ENCODE measurements at places on chromosomes 16 and 17.

DNA sequence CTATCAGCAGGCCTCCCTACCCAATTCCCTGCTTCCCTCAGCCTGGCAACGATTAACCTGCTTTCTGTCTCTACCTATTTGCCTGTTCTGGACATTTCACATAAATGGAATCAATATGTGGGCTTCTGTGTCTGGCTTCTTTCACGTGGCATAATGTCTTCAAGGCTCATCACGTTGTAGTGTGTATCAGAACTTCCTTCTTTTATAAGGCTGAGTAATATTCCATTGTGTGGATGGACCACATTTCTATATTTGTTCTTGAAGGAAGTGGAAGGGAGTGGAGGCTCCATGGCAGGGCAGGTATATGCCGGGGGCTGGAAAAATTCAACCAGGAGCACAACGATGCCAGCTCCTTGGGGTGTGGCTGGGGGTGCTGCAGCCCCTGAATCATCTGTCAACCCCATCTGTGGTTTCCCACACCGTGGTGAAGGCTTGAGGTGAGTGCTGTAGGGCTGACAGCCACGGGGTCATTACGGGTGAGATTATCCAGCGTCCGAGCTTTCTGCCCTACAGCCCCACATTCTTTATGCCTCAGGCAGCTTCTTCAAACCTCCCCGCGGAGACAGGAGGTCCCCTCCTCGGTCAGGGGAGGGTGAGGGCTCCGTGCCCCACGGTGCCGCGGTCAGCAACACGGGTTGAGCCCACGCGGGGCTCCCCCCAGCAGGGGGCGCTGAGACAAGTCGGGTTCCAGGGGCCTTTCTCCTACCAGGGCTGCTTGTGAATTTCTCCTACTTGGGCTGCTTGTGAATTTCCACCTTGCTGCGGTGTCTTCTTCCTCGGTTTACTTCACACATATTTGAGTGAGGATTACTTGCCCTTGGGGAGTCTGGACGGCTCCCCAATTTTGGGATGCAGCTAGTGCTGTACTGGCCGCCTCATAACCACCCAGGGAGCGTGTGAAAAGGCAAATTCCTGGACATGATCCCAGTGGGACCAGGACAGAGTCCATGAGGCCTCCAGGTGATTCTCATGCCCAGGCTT, 18.3 kb upstream of the WFIKKN2 start:
- DNase-seq = no peak

- DNase-seq = no peak
Observed at GRCh38 chr17:58200024-58200633, 7.6 kb downstream of the EPX start.

- DNase-seq = no peak
Observed at GRCh38 chr16:25108054-25108453, 3.5 kb upstream of the LCMT1 start.

GRCh38 chr16:17591655-17592405, 121.1 kb upstream of the XYLT1 start:
- no peak for DNase-seq

DNA sequence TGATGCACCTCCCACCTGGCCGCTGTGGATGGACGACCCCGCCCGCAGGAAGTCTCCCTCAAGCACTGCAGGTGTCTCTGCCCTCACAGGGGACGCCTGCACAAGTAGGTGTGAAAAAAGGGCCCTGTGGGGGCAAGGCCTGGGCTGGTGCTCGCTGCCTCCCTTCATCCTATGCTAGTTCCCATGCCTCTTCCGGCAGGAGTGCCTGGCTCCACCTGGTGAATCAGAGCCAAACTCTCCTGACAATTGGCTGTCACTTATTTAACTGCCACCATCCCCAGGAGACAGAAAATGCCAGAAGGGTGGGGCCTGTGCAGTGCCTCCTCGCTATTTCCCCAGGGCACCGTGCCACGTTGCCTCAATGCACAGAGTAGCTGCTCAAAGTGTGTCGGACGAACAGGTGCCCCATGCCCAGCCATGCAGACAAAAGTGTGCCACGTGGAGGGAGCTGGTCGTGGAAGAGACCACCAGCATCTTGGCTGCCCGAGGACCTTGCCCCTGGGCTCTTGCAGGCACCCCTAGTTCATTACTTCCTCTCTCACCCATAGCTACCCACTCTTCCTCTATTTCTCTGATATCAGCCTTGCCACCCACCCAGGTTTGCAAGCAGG, 170.7 kb downstream of the SEC14L1 start:
- no peak for DNase-seq

GRCh38 chr16:28845761-28846079, 428 bp downstream of the TUFM start:
- no peak for DNase-seq

DNA sequence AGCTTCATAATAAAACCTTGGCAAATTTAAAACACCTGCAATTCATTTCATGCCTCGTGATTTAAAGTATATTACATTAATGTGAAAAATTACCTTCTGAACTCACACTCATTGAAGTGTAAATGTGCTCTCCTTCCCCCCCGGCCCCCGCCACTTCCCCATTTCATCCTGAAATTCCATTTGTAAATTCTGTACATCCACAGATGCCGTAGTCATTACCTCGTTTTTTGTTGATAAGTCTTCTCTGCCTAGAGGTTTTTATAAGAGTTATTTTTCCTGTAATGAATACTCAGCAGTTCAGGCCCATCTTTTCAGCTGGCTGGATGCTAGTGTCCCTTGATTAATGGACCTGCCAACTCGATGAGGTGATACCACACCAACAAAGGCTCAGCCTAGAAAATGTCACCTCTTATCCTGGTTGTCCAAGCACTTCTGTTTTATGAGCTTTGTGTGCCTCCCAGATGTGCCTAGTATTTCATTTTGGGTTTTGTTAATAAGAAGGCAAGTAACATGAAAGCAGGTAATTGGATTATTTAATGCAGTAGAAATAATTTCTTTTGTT, 64.8 kb upstream of the KIFC3 start:
- DNase-seq = no peak

GRCh38 chr17:74252211-74252610, 21.8 kb upstream of the DNAI2 start:
- DNase-seq = no peak

DNA sequence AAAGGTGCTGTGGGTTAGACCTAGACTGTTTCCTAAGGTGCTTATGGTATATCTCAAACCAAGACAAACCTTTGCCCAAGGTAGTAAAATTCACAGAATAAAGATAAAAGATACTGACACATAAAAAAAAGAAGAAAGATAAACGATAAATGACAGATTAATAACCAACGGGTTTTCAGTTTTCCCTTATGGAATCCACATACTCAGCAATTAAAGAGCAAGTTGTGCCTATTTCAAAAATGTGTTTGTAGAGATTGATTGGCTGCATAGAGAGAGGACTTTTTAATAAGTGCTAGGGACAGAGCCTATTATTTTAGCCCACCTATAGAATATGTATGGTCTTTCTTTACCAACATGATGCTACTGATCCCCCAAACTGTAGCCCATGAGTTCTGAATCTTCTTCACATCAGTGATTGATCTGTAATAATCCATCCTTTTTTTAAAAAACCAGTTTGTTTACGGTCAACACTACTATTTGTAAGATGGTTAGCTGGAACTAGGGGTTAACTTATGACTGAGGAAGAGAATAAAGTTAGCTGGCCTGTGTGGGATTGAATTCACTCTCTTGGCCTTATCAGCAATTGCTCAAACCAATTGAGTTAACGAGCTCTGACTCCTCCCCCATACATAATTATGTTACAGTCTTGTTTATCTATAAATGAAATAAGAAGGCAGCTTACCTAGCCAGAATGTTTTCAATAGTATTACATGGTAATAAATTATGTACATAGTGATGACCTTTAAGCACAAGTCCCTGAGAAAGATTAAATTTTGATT, 53.8 kb downstream of the SNX11 start:
- DNase-seq = no peak

- DNase-seq = no peak
Observed at GRCh38 chr16:20897253-20897897, 2.8 kb downstream of the DCUN1D3 start.

- no peak for DNase-seq
Observed at GRCh38 chr17:57665696-57666095, 79.4 kb downstream of the CCDC182 start.

DNA sequence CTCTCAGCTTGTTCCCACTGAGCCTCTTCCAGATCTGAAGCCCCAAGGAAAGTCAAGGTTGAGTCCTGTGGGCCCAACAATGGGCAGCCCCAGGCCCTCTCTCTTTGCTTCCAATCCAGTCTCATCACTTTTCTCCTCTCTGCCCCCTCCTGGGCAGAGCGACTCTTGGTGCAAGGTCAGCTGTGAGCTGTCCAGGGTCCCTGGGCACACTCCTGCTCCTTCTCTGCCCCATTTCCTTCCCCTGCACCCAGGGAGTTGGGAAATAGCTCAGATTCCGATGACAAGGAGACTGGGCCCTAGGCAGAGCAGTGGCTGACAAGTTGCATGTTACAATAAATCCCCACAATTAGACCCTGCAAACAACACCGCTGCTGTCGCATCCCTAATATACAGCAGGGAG, 16.1 kb upstream of the CRHR1 start:
- DNase-seq = no peak

GRCh38 chr16:1107731-1108130, 11.7 kb upstream of the C1QTNF8 start:
- no peak for DNase-seq

- DNase-seq = no peak
Observed at GRCh38 chr16:1300664-1301476, 8.6 kb upstream of the UBE2I start.

GRCh38 chr16:8717892-8718415, 43.5 kb downstream of the ABAT start:
- no peak for DNase-seq

GRCh38 chr17:79983456-79983855, 52.2 kb downstream of the TBC1D16 start:
- DNase-seq = no peak

DNA sequence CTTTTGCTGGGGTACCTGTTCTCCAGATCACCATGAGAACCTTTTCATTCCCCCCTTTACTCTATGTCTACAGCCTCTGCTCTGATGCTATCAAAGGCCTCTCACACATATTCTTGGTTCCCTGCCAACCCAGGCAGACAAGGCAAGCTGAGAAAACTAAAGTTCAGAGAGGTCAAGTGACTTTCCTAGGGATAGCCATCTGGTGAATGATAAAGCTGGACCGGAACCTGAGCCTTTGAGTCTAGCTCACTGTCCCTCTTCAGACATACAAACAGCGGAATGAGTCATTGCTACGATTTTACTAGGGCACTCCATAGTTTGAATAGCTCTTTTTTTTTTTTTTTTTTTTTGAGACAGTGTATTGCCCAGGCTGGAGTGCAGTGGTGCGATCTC, 73.3 kb downstream of the XYLT1 start:
- no peak for DNase-seq

DNA sequence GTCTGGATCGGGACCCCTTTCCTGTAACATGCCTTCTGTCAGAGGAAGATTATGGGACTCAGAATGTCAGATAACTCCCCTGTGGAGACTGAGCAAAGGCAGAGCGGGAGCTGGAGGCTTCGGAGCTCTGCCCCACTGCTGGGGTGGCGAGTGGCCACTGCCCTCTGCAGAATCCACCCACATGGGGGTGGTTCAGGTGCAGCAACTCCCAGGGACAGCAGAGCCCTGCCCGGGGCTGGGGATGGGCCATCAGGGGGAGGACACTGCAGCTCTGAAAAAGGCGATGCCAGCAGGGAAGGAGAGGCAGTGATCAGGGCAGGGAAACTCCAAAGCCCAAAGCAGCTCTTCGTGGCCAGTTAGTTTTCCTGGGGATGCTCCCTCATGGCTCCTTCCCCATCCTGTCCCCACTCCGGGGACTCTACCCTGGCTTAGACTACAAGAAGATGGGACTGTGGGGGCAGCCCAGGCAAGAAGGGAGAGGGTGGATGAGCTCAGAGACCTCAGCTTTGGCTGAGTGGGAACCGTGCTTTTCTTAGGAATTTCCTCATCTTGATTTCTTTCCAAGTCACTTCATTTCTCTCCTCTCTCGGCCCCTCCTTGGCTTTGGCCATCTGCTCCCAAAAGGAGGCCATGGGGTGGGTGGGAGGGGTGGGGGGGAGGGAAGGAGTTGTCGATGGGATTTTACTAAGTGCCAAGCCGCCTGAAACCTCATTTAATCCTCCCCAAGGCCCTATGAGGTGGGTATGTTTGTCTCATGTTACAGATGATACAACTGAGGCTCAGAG, 4.0 kb downstream of the CA4 start:
- no peak for DNase-seq

Measured in SIG-M5 (cell line).